Mesothelial cell of epicardium (in vitro differentiated cells): ENCODE measurements at places on chromosomes 16 and 17. TPM values are rescaled to one million over a fixed set of nuclear protein-coding genes. Genes with fewer than 3 reads are reported as not detected.

The TAT gene
- total RNA-seq: 0.07 TPM in 1 of 3 replicates, not detected in the others

The MYO15A gene
- total RNA-seq: 6.3 to 8.2 TPM (median 6.3 TPM) in 3 replicates

DNA sequence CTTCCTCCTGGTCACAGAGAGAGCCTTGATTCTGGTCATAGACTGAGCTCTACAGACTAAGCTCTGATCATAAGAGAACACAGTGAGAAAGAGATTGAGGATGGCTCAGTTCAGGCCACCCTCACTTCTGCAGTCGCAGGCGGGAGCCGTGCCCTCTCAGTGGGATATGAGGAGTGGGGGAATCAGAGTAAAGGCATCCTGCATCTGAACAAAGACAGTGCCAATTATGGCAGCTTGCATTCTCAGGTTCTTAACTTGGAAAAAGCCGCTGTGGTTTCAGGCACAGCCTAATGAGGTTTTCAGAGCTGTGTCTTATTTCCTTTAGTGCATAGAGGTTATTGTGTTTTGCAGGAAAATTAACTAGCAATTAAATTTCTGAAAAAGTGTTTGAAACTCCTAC lies 134.4 kb upstream of the NLRP1 start:
- no peak overlapping the region for H3K27ac ChIP-seq
- H3K4me1 ChIP-seq: no peaks in the 10 kb centered on the region
- no peak overlapping the region for H3K4me3 ChIP-seq
- H3K27me3 ChIP-seq: peaks cover 25% of the 10 kb centered on the region
- DNase-seq: no peak

DNA sequence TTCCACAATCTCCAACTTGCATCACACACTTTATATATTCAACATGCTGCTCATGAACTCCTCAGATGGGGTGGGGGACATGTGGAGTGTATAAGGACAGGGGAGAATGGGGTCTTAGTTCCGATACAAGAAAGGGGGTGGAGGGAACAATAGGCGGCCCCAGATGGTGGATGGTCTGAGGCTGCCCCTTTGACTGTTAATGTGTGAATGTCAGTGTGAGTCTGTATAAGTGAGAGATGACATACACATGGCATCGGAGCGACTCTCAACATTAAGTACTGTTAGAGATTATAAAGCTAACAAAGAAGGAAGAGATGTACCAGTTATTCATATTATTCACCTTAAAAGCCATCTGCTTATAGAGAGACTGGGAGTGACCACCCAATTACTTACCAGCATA lies 193.1 kb downstream of the AXIN2 start:
- peaks cover 2% of the 10 kb centered on the region for H3K36me3 ChIP-seq
- H3K27me3 ChIP-seq: no peaks in the 10 kb centered on the region
- H3K4me3 ChIP-seq: no peak overlapping the region
- H3K27ac ChIP-seq: no peak overlapping the region
- no peak for DNase-seq

- peaks cover 10% of the 10 kb centered on the region for H3K36me3 ChIP-seq
- H3K27ac ChIP-seq: no peak within 1 kb of the TSS
These were observed at the start of gene AOC2 for GRCh38 chr17:42844271-42844670. Gene AOC2 (plus strand): TSS chr17:42844580. CDS start chr17:42844627, 47 bp downstream.

DNA sequence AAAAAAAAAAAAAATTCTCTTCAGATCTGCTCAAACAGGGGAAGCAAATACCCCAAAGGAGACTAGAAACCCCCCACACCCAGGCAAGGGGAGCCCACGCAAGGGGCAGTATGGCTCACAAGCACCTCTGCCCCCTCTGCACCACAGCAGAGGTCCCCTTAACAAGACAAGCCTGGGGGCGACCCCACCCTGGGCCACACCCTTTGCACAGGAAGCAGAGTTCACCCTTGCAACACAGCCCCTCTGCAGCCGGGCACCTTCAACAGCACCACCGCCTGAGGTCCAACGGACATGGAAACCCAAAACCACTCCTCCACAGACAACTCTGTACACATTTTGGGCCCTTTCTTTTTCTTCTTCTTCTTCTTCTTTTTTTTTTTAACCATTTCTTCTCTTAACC lies 12.8 kb downstream of the AXIN1 start:
- no peaks in the 10 kb centered on the region for H3K27me3 ChIP-seq
- no peak overlapping the region for H3K4me3 ChIP-seq
- DNase-seq: no peak
- H3K4me1 ChIP-seq: peaks cover 7% of the 10 kb centered on the region
- H3K36me3 ChIP-seq: peaks cover 15% of the 10 kb centered on the region
- no peak overlapping the region for H3K27ac ChIP-seq

- peaks cover 5% of the 10 kb centered on the region for H3K36me3 ChIP-seq
- H3K27ac ChIP-seq: no peak overlapping the region
- no peak overlapping the region for H3K4me3 ChIP-seq
- no peak for DNase-seq
- no peaks in the 10 kb centered on the region for H3K27me3 ChIP-seq
These were observed 12.8 kb downstream of the ATPAF2 start for GRCh38 chr17:18025945-18026776.

DNA sequence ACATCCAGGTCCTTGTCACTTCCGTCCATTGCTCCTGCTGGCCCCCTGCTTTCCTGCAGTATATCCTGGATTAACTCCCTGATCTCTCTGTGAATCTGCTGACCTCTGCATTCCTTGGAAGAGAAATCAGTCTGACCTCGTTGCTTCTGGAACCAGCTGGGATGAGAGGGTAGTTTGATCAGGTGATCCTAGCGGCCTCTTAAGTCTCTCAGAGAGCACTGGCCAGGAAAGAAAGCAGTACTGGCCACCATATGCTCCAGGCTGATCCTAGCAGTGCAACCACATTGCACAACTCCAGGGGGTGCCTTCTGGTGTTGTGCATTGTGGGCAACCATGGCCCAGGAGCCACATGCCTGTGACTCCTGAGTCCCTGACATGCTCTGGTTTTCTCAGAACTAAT lies 79.2 kb downstream of the ARHGAP23 start:
- peaks cover 18% of the 10 kb centered on the region for H3K27me3 ChIP-seq
- no peak overlapping the region for H3K27ac ChIP-seq
- DNase-seq: no peak

DNA sequence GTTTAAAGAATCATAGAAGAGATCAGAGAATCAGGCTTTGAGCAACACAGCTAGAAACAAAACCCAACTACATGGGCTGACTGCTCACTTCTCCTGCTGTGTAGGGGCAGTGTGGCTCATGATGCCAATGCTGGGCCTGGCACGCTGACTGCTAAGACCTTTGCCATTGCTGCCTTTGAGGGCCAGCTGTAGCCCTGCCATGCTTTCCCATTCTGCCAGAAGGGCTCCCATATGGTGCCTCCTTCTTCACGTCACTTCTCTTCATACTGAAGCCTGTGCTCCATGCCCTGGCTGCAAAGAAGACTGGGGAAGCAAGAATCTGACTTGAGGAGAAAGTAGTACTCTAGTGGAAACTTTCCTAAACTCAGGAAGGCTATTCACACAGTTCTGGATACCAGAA lies 232.9 kb downstream of the UTP18 start:
- DNase-seq: no peak
- H3K4me3 ChIP-seq: no peak overlapping the region
- peaks cover 8% of the 10 kb centered on the region for H3K27me3 ChIP-seq
- H3K27ac ChIP-seq: no peak overlapping the region
